Activated CD4-positive, alpha-beta T cell treated with anti-CD3 and anti-CD28 coated beads, Interleukin-2, Interleukin-4, amounts not matched to agents 100 ng/mL and 50 ng/mL, durations not matched to agents 16 hours and 8 hours (primary cell): ENCODE measurements at places on chromosomes 2 and 18.

- DNase-seq, result no peak
These were observed 66.5 kb upstream of the SLC1A4 start for GRCh38 chr2:64922482-64923384.

DNA sequence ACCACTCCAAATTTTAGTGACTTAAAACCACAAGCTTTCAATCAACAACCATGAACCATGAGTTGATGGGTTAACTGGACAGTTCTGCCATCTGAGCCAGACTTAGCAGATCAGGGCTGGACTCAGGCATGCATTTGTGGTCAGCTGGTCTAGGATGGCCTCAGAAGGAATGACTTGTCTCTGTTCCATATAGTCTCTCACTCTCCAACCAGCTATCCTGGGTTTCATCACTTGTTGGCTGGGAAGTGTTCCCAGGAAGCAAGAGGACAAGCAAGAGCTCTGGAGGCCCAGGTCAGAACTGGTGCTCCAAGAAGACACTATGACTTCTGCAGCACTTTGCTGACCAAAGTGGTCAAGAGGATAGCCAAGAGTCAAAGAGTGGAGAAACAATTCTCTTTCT lies 17.5 kb upstream of the MAP3K20 start:
- DNase-seq, result no peak

DNA sequence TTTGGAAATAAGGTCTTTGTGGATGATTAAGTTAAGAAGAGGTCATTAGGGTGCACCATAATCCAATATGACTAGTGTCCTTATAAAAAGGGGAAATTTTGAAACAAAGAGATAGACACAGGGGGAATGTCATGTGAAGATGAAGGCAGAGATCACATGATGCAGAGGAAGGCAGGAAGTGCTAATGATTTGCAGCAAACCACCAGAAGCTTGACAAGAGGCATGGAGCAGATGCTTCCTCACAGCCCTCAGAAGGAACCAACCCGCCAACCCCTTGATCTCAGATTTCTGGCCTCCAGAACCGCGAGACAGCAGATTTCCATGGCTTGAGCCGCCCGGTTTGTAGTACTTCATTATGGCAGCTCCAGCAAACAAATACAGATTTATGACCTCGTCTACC lies 17.4 kb upstream of the SMARCAL1 start:
- DNase-seq, result no peak

GRCh38 chr2:75573145-75573878 lies 12.6 kb upstream of the EVA1A start:
- DNase-seq, result no peak

DNA sequence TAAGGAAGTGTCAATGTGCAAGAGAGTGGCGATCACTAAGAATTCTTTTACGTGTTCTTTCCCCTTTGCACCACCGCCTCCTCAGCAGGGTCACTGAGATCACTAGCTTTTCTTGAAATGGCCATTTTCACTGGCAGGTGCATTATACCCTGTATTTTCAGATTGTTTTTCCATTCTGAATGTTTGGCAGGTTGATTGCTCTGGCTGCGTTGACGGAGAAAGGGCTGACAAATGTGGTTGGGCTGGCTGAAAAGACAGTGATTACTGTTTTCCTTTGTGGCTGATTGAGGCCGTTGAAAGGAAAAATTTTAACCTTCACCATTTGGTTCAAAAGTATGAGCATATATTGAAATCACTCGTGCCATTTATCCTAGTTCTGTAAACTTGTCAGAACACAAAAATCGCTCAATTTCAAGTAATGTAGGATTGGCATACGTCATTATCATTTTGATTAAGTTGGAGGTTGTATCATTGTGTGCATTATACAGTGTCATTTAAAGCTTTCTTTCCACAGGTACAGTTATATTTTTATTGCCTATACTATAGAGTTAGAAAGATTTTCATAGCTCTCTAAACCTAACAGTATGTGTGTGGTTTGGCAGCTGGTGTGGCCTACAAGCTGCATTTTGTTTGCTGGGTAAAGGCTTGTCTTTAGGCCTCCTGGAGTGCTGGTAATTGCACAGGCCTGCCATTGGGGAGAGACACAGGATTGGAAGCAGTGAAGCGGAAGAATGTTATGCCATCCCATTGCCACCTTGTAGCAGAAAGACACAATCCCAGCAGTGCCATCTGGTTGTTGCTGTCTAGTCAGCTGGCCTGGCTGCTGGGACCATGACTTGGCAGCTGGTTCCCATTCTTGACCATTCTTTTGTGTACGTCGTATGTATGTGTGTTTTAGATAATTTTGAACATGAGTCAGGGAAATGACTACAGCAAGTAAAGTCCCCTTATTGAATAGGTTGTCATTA lies 36.7 kb downstream of the DYNC1I2 start:
- no peak for DNase-seq

DNA sequence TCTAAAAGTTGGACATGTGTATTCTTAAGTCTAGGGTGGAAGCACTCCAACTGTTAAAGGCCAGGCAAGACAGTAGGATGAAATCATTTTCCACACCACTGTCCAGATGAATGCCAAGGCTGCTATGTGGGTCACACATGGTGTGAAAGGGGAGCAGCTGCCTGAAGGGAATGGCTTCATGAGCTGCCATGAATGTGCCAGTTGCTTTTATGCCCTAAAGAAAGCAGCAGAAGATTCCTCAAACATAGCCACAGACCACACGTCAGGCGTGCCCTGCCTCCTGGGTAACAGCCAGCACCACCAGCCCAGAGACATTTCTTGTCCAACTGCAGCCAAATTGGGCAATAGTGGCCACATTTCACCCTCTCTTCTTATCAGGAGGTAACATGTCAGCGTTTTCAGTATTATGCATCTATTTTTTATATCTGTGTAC lies 130.2 kb downstream of the MTCL1 start:
- no peak for DNase-seq

DNA sequence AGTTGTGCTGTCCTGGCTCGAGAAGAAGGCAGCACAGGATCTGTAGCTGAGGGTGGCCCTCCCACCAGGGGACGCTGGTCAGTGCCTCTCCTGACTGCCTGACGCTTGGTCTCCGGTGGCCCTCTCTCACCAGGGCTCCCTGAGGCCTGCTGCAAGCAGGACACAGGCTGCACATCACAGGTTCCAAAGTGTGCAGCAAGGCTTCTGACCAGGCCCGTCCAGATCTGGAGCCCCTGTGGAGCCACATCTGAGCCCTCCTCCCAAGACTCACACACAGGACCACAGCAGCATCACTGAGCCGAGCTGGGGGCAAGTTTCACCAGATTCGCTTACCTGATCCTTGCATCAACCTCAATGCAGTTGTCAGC lies 12.1 kb downstream of the AMER3 start:
- DNase-seq, result no peak

DNA sequence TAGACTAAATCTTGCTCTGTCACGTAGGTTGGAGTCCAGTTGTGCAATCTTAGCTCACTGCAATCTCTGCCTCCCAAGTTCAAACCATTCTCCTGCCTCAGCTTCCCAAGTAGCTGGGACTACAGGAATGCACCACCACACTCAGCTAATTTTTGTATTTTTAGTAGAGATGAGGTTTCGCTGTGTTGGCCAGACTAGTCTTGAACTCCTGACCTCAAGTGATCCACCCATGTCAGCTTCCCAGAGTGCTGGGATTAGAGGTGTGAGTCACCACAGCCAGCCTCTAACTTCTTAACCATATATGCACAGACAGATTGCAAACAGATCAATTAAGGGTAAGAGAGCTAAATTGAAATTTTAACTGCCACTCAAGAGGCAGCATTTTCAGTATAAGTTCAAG lies 22.1 kb upstream of the CNGA3 start:
- no peak for DNase-seq

DNA sequence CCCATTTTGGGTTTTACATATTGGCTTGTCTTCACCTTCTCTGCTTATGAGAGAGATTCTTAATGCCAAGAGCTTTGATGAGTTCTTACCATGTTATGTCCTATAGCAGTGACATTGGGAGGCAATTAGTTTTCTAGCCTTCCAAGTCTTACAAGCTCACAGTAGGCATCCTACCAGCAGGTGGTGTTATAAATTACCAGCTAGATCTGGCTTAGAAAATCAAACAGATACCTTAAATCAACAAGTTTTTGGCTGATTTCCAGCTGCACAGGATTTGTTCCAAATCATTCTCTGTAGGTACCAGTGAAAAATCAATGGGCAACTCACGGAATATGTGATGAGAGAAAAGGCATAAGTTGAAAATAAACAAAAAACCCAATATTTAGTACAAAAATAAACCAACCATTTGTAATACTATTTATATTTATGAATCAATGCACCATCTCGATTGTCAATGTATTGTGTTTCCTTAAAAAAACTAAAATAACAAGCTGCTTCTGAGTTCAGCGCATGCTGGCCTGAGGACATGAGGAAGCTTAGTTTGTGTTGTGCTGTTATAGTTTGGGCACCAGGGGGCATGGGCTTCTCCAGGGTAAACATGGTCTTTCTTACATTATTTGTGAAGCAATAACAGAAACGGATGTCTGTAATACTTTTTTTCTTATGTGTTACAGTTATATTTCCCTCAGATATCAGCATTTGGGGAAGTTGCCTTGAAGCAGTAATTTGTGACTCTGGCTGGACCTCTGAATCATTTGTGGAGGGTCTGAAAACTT lies 34.1 kb upstream of the NXPH2 start:
- no peak for DNase-seq

- no peak for DNase-seq
These were observed 1069.3 kb upstream of the CNTNAP5 start for GRCh38 chr2:122955776-122956175.

DNA sequence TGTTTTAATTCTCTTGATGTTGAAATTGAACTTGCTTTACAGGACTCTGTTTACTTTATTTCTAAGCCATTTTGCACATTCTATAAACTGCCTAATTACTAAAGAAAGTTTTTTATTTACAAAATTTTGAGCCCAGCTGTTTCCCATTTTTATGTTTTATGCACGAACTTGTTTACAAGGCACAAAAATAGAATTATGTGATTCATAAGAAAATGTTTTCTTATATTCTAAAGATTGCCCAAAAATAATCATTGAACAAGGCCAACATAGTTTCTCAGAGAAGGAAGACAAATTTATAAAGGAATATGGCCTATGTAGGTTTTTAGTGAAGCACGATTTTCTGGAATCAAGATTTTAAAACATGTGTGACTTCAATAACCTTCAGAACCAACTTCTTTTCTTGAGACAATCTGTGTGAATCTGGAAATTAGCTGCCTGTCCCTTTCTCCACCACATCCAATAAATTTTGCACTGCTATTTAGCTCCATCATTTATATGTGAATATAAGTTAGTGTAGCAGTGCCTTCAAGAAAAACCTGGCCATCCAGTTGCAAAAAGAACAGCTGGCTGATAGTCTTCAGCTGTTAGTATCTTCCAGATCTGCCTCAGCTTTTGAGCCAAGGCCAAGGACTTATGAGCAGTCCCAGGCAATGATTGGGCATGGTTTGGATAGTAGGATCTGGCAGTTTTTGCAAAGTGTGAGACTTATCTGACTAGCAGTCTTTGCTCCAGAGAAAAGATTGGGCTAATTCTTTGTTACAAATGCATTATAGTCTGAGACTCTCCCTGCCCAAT lies 253.2 kb upstream of the COL3A1 start:
- DNase-seq, result no peak

- DNase-seq, result no peak
These were observed 131.2 kb upstream of the ERBB4 start for GRCh38 chr2:212669761-212670160.

DNA sequence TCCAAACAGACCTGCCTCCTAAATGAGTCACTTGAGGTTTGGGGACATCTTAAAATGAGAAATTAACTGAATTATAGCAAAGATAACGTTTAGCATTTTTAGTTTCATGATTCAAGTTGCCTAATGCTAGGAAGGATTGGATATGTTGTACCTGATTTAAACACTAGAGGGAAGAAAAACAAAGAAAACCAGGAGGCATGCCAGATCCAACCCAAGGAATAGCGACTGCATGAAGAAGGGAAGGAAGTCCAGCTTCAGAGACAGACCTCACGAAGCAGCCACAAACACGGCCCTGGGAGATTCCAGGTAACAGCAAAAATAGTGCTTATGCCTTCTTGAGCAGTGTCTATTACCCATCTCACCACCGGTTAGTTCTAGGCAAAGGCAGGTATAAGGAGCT lies 499.9 kb upstream of the SPHKAP start:
- no peak for DNase-seq

DNA sequence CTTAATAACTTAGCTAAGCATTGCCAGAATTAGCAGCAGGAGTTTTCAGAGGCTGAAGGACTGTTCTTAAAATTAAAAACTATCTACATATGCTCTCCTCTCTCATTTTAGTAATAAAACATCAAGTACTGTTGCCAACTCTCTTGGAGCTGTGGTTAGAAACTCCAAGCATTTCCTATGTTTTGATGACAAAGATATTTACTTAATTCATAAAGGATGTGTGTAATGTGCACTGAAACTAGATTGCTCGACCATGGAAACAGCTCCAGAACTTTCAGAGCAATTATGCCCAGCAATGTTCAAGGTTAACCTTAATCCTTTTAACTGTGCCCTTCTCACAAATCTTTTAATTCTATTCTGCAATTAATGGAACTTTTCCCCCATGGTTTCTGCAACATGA lies 8.4 kb downstream of the GRP start:
- no peak for DNase-seq

DNA sequence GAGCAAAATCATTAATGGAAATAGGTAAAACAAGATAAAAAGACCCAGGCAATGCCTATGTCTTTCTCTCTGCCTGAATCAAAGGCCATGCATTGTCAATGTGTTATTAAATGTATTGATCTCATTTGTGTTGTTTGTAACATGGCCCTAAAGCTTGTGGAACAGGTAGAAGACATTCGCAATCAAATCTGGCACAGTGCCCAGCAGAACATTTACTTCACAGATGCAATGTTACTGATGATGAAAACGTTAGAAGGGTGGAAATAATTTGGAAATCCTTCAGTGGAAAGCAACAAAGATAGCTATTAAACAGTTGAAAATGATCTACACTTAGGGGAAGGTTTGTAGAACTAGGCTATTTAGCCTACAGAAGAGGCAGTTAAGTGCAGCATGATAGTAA lies 368.2 kb downstream of the EPHA4 start:
- no peak for DNase-seq

DNA sequence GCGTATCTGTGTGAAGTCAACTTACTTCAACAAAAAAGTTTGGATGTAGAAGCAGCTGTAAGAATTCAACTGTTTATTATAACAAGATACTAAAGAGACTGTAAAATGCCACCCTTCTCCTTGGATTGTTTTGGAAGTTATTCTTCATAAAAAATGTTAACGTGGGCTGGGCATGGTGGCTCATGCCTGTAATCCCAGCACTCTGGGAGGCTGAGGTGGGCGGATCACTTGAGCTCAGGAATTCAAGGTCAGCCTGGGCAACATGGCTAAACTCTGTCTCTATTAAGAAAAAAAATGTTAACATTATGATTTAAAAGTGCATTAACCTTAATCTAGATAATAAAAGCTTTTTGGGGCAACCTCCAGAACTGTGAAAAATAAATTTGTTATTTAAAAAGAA lies 7.7 kb downstream of the CIAO1 start:
- no peak for DNase-seq
